ENCODE measurements at places on chromosomes 12 and 14.

DNA sequence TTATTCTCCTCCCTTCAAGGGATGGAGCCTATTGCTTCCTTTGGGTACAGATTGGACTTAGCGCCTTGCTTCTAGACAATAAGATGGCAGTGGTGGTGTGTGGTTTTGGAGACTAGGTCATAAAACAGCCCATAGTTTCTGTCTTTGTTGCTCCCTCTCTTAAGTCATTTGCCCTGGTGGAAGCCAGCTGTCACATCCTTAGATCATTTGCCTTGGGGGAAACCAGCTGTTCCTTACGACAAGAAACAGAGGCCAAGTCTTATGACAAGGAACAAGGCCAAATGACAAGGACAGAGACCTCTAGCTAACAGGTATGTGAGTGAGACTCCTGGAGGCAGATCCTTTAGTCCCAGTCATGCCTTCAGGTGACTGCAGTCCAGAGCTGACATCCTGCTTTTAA lies 9.2 kb upstream of the PALS1 start:
- DNase-seq: peak; percentile 4

DNA sequence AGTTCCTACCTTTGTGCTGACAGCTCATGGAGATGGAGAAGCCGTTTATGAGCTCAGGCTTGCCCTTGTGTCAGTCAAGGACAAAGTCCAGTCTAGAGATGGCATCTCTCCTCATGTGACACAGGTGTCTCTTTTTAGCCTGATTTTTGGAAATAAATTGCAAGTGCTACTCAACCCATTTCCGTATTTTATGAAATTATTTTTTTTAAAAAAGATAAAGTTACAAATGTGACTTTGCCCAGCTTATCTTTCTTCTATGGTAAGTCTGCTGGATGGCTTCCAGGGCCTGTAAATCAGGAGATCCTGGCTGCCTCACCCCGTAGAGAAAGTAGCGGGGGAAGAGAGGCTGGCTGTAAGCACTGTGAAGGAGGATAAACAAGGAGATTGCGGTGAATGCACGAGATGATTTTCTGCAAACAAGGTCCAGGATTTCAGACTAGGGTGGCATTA lies 169.7 kb downstream of the MYRFL start:
- no peak for DNase-seq

DNA sequence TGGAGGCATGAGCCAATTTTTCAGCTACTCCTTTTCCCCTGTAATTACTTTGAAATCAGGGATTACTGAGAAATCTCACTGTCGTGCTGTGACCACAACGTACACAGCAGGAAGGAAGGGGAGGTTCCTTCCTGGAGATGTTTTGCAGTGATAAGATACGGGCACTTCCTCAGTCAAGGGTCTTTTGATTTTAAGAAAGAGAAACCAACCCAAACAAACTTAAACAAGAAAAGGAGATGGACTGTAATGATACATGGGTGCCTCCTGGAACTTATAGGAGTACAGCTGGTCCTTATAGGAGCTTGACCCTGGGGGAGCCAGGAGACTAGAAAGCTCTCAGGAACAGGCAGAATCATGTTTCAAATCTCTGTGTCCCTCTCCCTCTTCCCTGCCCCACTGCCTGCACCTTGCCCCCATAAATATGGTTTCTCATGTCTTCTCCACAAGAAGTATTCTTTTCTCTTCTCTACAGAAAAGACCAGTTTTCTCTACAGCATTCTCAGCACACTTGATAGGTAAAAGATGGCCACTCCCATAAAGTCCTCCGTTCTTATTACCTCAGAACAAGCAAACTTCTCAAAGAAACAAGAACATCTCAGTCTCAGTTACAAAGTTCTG lies 281.1 kb upstream of the AMIGO2 start:
- DNase-seq: peak; percentile 66

- no peak for DNase-seq
Observed at GRCh38 chr12:109466305-109466704, 10.8 kb downstream of the KCTD10 start.

- no peak for DNase-seq
Observed at GRCh38 chr12:3463921-3464320, 27.1 kb upstream of the PRMT8 start.

DNA sequence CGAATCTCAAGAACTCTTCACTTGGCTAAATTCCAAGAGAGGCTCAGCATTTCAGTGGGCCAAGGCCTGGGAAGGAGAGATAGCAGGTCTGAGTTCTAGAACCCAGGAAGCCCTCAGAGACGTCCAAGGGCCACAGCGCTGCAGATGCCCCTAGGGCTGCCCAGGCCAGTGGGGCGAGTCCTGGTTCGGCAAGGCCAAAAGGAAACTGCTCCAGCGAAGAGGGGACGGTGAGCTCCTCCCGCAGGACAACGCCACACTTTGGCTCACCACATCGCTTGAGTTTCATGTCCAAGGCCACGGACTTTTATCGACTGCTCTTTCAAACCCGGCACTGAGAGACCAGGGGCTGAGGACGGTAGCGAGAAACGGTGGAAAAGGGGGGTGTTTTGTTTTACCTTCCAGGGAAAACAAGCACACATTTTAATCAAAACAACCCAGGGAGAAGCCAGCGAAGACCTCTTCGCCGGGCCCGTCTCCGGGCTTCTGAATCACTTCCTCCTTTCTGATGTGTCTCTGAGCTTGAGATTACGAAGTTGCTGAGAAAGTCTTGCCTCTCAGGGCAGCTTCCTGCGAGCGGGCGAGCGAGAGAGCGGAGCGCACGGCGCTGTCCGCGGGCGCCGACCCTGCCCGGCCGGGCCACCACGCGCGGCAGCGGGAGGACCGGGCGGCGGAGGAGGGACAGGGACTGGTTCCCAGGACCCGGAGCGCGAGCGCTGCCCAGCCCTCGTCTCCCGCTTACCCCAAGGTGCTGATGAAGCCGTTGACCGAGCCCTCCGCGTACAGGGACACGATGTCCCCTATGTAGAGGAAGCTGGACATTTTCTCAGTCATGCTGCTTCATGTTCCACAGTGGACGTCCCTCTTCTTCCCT lies 808 bp downstream of the ITPR2 start:
- DNase-seq: peak; percentile 83

- DNase-seq: no peak
Observed at GRCh38 chr14:68651652-68652432, 141.0 kb downstream of the ZFP36L1 start.

DNA sequence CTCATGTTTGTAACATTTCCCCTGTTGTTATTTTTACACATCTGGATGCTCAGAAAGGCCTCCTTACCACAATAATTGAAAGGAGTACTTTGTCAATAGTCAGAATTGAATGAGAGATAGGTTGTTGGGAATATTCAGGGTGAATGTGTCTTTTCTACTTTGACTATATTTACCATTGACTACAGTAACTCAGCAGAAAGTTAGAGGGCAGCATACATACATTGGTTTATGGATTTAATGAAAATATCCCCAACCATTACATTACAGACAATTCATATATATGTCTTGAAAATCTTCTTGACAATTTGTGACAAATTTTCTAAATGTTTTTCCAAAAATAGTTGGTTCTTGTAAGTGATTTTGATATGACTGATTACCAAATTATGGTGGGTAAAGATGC lies 97.7 kb downstream of the NTS start:
- DNase-seq: no peak

- no peak for DNase-seq
Observed at GRCh38 chr14:103205541-103205906, 82.3 kb downstream of the TNFAIP2 start.

GRCh38 chr12:108090107-108090899 lies 38.8 kb upstream of the WSCD2 start:
- no peak for DNase-seq

DNA sequence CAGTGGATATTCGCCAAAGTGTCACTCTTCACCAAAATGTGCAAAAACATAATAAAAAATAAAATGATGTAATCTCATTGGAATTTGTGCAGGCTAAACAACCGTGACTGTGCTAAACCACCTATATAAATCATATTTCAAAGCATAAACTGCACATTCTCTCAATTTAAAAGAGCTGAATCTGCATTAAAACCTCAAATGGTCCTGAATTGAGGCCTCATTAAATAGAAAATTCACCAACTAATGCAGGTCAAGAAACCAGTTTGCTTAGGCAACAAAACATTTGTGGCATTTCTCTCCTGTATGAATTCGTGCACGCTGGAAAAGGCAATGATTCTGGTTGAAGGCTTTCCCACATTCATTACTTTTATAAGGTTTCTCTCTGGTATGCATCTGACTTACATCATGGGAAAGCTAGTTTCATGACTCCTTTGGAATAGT lies 80.1 kb upstream of the IFNG-AS1 start:
- DNase-seq: no peak

- DNase-seq: no peak
Observed at GRCh38 chr12:41452838-41453407, 264.8 kb downstream of the PDZRN4 start.

DNA sequence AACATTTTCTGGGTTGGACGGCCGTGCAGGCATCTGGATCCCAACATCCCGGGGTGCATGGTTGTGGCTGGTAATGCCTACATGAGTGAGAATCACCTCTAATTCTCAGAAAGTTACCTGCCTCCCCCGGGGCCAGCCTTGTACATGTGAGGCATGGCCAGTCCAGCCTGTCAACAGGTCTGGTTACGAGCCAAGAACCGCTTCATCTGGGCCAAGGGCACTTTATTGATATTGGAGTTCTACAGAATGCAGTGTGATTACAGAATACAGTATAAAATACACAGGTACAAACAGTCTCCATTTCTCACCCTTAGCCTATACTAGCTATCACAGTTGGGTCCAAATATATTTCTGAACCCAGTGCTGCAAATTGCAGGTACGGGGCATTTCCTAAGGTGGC lies 84.9 kb upstream of the EVL start:
- no peak for DNase-seq

DNA sequence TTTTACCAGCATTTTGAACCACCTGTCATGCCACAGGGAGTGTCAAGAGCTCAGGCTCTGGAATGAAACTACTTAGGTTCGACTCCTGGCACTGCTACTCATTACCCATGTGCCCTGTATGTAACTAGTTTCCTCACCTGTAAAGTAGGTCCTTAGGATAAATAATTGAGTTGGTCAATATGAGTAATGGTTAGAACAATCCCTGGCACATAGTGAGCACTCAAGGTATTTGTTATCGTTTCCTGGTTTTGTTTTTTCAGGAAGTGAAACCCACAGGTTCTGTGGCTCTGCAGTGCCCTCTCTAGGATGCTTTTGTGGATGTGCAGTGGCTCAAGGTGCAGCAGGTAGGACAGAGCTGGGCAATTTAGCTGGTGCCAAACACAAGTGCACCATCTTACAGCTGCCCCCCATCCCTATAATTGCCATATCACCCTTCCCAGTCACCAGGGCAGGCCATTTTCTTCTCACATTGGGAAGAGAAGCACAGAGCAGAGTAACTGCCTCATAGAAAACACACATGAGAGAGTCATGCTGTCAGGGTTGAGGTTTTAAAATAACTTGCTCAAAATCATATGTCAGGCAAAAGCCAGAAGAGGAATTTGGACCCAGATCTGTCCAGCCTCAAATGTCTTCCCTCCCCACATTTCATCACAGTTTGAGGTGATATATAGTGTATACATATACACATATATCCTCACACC lies 297.5 kb downstream of the RPAP3 start:
- DNase-seq: no peak

GRCh38 chr12:126742241-126742641 lies 1524.7 kb upstream of the TMEM132C start:
- no peak for DNase-seq

DNA sequence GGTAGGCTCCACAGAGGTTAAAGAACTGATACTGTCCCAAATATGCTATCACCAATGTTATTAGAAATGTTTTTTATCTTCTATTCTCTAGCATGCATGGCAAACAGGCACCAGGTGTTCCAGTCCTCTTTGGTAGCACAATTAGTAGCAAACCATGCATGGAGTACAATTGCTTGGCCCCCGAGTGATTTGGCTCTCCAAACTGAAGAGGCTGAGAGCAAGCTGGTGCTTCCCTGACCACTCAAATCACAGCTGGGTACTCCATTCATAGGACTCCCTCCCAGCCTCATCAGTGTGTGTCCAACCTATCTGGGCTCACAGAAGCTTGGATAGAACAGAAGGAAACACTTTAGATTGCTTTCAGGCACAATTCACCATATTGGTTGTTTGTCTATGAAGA lies 93.4 kb downstream of the DIO2 start:
- no peak for DNase-seq

DNA sequence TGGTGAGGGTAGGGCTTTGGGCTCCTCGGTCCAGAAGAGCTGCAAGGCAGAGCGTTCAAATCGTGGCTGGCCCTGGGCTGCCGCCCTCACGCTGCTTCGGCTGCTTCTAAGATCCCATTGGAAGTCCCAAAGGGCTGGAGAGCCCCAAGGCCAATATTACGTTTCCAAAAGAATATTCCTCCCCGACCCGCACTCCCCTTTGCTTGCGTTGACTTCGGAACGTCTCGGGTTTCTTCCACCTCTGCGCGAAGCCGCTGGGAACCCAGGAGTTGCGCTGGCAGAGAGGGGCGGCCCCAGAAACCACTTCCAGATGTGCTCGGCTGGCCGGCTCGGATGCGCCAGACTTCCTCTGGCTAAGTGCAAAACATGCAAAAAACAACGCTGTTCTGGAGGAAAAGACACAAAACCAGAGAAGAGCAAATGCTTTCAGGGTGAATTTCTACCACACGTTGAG lies at the start of gene GLT8D2:
TSS of gene GLT8D2 (minus strand) at position 285 of the 454 bp plus-strand sequence. CDS start 30,539 bp downstream, outside the sequence.
- no peak for DNase-seq

DNA sequence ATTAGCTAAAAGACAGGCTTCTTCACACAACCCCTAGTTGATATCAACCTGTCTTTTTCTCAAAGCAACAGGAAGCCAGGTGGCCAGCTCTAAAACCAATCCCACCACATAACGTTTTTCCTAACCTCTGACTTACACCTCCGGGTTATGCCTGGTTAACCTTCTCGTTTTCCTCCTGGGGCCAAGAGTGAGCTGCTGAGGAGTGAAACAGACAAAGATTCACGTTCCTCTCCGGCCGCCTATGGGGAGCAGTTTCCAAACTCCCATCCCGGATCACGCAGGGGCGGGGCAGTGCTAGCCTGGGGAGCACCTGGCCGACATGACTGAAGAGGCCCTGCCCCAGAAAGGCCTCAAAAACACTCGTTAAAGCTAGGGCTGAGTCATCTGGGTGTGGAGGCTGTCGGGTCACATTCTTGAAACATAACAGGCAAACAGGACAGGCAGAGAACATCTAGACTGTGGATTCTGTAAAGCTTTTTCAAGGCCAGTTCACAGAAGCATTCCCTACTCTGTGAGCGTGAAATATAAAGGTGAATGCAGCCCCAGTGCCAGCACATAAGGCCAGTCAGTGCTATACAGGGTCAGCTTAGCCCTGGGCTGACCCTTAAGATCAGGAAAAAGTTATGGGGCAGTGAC lies 25.9 kb upstream of the LGALS3 start:
- DNase-seq: peak; percentile 64

All from CD4-positive, CD25-positive, alpha-beta regulatory T cell (primary cell).